Stimulated activated CD4-positive, alpha-beta T cell treated with anti-CD3 and anti-CD28 coated beads, Interleukin-1b, Interleukin-23, amount 100 ng/mL, for 48 hours (primary cell): ENCODE measurements at places on chromosomes 12 and 14.

DNA sequence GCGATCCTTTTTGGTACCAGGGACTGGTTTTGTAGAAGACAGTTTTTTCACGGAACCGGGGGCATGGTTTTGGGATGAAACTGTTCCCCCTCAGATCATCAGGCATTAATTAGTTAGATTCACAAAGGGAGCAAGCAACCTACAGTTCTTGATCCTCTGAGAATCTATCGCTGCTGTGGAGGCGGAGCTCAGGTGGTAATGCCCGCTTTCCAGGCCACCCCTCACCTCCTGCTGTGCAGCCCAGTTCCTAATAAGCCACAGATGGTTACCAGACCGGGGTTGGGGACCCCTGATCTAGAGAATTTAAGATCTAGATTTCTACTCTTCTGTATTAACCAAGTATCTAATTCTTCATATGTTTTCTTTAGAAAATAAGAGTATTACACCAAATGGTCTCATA is 4.8 kb downstream of the ARHGAP5 start:
- DNase-seq = no peak

DNA sequence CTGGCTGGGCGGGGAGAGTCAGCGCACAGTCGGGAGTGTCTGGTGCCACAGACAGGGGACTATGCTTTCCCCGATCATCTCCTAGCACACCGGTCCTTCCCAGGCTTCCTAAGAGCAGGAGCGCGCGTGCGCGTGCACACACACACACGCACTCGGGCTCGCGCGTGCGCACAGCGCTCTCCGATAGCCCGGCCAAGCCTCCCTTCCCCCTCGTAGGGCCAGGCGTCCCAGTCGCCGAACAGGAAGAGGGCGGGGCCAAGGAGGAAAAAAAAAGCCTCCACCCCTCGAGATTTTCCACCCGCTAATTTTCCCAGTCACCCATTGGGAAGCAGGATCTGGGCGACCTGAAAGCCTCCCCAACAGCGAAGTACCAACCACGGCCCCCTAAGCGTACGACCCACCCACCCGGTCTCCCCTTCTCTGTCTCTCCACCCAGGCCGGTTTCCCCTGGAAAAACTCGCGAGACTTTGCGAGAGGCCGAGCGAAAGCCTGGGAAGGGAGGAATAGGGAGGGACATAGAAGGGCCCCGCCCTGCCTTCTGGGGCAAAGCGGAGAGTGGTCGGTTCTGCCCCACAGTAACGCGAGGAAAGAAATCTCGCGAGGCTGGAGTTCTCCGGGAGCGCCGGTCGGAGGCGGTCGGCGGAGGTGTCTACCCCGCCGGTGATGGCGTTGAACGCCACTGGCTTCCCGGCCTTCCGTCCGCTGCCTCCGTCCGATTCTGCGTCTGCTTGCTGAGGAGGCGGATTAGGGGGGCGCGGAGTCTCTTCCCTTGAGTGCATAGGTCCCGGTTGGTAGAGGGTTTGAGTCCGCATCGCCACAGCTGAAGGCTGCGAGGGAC is at the start of the genes FGFR1OP2 and INTS13:
TSS of gene FGFR1OP2 (plus strand) at position 608 of the 838 bp plus-strand sequence. CDS start 15,689 bp downstream, outside the sequence.
TSS of gene INTS13 (minus strand) at position 119 of the 838 bp plus-strand sequence. CDS start 1,178 bp downstream, outside the sequence.
- DNase-seq = peak; percentile 97

DNA sequence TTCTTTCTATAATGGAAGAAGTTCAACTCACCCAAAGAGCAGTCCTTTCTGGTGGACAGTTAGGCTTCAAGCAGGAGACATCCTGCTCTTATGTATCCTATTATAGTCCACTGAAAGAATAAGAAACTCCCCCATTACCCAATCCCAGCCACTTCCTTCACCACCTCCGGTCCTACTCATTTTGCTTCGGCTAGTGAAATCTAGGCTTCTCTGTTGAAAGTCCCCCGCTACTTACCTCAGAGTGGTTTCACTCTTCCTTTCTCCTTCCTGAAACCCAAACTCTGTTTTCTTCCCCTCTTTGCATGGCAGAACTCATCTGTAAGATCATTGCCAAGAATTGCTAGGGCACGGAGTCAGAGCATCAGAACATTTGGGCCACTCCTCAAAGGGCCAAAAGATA is at the start of gene GPR84:
TSS of gene GPR84 (minus strand) at position 74 of the 400 bp plus-strand sequence. CDS start 635 bp downstream, outside the sequence.
- peak; percentile 34 for DNase-seq

GRCh38 chr12:128844031-128844635 is 9.1 kb upstream of the GLT1D1 start:
- DNase-seq = peak; percentile 23

DNA sequence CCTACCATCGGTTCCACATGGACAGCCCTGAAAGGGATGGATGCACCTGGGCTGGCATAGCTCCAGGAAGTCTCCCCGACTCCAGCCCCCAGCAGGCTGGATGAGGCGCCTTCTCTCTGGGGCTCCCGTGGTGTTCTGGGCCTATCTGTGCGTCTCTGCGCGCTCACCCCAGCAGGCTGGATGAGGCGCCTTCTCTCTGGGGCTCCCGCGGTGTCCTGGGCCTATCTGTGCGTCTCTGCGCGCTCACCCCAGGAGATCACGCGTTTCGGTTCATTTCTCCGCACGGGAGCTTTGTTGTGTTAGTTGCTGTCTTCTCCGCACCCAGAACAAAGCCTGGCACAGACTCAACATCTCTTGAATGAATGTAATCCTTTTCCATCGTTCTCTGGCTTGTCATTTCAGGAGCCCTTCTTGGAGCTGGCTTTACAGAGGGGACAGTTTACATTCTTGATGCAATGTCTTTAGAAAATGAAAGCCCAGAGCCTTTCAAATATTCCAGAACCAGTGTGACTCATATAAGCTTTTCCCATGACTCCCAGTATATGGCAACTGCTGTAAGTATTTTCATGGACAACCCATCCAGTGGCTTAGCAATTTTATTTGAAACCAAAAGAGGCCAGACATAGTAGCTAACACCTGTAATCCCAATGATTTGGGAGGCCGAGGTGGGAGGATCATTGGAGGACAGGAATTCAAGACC is 40.3 kb downstream of the CFAP251 start:
- no peak for DNase-seq

- DNase-seq = no peak
Observed at GRCh38 chr14:89255012-89255411, 162.0 kb downstream of the FOXN3 start.

DNA sequence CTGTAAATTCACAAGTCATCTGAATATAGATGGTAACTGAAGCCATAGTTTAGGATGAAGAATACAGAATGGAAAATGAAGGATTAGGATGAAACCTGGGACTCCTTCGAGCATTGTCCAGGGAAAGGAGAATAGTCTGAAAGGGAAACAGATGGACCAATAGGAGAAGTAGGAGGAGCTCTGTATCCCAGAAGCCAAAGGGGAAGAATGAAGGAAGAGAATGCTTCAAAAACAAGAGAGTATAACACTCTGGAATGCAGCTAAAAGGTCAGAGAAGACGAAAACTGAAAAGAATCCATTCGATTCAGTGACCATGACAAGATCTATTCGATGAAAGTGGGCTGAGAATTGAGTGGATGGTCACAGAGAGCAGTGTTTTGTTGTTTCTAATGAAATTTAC is 1.0 kb downstream of the GMFB start:
- no peak for DNase-seq
